ENCODE measurements at places on chromosomes 16 and 17.

- DNase-seq: no peak
These were observed at the start of gene HS3ST2 for GRCh38 chr16:22813948-22814710. HS3ST2 (plus strand) TSS chr16:22814162; CDS start chr16:22814611, 449 bp downstream.

DNA sequence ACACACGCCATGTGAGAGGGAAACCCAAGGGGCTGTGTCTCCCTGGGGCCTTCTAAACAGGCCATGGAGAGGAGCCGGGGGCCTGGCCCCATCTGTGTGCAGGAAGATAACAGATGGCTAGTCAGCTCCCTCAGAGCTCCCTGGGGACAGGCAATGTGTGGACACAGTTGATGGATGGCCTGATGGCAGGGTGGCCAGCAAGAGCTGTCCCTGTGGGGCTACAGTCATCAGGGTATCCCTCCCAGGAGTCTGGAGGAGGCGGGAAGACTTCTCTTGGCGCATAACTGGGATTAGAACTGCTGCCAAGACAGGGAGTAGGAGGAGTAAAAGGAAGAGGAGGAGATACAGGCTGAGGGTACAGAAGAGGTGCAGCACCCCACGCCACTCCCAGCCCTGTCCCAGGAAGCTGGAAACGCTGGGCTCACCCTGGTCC lies 17.3 kb downstream of the MYO18A start:
- no peak for DNase-seq

- no peak for DNase-seq
These were observed 176.8 kb upstream of the ASIC2 start for GRCh38 chr17:33469911-33470310.

DNA sequence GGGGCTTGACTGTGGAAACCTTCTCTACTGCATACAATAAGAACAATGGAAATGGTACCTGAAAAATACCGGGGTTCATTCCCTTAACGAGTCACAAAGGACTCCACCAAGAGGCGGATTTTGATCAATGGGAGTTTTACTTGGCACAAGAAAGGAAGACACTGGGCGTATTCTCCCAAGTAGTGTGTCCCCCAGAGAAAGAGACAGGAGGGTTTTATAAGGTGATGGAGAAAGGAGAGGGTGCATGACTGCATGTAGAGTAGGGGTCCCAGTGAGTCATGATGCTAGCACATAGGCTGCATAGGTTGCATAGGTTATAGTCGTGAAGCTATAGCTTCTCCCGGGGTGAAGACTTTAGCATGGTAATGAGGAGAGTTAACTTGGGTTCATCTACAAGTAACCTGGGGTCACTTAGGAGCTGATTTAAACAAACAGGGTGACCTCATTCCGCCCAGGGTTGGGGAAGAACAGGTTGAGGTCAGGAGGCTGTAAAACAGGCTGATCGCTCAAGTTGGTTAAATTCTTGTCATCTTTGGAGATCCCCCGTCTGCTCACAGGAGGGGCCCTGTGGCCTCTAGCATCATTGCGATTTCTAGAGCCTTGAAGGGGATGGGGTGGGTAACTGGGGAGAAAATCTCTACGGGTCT lies 1.5 kb downstream of the MPV17L start:
- DNase-seq: no peak

DNA sequence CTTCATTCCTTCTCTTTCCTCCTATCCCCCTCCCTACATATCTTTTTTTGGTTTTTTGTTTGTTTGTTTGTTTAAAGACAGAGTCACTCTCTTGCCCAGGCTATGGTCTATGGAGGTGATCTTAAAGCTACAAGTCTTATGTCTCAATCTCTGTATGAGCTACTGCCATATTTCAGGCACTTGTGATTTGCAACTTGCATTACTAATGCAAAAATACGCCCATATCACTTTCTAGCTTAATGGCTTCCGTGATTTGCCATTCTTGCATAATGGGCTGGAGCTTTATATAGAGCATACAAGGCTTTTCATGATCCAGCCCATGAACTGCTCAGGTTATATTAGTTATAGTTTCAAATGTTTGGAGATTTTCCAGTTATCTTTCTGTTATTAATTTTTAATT lies 7.5 kb downstream of the CFAP97D1 start:
- DNase-seq: no peak

DNA sequence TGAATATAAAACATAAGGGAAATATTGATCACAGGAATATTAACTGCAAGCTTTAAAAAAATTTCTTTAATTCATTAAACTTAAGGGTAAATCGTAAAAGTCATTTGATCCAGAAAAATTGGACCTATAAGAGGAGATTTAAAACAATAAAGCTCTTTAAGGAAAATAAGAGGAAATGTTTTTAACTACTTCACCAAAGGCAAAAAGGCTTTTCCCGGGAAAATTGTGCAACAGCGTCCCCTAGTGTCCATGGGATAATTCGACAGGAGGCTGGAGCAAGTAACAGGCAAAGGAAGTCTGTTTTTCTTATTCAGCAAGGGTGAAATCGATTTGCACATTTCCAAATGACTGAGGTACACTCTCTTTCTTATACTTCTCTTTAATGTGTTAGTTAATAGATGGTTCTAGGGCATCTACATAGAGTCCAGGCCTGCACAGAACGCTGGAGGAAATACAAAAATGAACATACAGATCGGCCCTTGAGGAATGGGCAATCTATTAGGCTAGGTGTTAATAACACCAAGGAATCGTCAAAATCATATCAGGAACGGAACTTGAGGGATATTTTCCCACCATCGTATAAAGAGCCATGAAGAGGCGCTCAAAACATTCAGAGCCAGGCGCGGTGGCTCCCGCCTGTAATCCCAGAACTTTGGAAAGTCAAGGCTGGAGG lies 61.4 kb downstream of the ZNF18 start:
- peak; percentile 15 for DNase-seq

- peak; percentile 17 for DNase-seq
These were observed 290.6 kb upstream of the CCL2 start for GRCh38 chr17:33964344-33964979.
